ENCODE measurements at places on chromosomes 1 and 21.
A peak's percentile ranks its signal among the peaks of the same experiment; 100 is the strongest.

GRCh38 chr1:214379236-214379970 lies 98.4 kb downstream of the SMYD2 start:
- no peak for DNase-seq

DNA sequence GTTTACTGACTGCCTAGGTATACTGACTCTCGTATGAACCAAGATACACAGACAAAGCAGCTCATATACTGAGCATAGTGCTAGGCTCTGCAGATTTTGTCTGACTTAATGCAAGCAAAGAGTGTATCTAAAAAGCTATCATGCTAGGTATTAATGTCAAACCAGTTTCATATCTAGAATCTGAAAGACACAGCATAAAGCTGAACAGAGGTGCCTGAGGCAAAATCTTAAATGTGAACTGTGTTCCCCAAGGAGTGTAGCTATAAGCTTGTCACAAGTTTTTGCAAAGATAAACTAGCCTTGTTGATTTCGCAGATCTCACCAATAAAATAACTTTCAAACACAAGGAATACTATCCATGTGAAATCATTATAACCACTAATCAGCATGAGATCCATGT lies 18.1 kb downstream of the JAK1 start:
- no peak for DNase-seq

- peak; percentile 93 for DNase-seq
These were observed 674 bp upstream of the ATXN7L2 start for GRCh38 chr1:109482791-109483671.

GRCh38 chr1:221212926-221213325 lies 333.7 kb downstream of the HLX start:
- no peak for DNase-seq

GRCh38 chr1:114181356-114181755 lies 27.7 kb upstream of the SYT6 start:
- no peak for DNase-seq

GRCh38 chr1:156248323-156248683 lies 447 bp upstream of the PAQR6 start:
- no peak for DNase-seq

DNA sequence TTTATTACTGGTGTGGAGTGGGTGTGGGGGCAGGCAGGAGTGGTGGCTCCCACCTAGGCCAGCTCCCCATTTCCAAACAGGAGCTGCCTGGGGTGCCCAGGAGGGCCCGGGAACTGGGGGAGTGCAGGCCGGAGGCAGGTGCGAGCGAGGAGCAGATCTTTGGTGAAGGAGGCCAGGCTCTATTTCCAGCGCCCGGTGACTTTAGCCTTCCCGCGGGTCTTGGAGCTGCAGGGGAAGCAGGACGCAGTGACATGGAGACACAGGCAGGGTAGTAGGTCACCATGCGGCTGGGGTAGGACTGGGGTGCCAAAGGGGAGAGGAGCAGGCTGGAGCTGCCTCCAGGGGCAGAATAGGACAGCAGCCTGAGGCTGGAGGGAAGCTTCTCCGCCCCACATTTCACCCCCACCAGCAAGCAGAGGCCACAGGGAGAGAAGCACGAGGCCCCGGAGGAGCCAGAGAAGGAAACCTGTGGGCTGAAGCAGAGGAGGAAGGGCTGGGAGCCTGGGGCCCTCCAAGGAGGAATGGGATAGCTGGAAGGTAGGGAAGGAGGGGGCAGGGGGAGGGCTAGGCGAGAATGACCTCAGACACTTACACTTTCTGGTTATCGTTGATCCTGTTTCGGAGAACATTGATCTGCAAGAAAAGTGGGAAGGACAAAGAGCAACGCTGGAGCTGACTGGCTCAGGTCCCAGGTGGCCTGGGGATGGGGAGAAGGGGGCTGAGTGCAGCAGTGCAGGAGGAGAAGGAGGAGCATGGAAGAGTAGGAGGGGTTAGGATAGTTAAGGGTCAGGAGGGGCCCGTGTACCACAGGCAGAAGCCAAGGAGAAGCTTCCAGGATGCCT lies 18.2 kb downstream of the TNNT2 start:
- no peak for DNase-seq

GRCh38 chr1:162678439-162678838 lies 46.2 kb downstream of the DDR2 start:
- no peak for DNase-seq

- no peak for DNase-seq
These were observed 89.9 kb upstream of the CXADR start for GRCh38 chr21:17422931-17423330.

GRCh38 chr1:11518016-11518701 lies 39.2 kb downstream of the DISP3 start:
- no peak for DNase-seq

GRCh38 chr1:112575154-112575804 lies 43.7 kb downstream of the ST7L start:
- no peak for DNase-seq

DNA sequence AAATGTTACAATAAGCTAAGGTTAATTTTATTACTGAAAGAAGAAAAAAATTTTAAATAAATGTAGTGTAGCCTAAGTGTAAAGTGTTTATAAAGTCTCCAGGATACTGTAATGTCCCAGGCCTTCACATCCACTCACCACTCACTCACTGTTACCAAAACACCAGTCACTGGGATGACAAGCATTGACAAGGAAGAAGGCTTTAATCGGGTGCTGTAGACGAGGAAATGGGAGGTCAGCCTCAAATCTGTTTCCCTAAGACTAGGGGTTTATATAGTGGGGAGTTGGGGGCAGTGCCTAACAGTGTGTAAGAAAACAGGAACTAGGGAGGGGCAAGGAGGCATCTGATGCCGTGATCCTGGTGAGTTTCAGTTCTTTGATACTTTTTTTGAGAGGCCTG lies 69.4 kb downstream of the CHRM3 start:
- DNase-seq: no peak

DNA sequence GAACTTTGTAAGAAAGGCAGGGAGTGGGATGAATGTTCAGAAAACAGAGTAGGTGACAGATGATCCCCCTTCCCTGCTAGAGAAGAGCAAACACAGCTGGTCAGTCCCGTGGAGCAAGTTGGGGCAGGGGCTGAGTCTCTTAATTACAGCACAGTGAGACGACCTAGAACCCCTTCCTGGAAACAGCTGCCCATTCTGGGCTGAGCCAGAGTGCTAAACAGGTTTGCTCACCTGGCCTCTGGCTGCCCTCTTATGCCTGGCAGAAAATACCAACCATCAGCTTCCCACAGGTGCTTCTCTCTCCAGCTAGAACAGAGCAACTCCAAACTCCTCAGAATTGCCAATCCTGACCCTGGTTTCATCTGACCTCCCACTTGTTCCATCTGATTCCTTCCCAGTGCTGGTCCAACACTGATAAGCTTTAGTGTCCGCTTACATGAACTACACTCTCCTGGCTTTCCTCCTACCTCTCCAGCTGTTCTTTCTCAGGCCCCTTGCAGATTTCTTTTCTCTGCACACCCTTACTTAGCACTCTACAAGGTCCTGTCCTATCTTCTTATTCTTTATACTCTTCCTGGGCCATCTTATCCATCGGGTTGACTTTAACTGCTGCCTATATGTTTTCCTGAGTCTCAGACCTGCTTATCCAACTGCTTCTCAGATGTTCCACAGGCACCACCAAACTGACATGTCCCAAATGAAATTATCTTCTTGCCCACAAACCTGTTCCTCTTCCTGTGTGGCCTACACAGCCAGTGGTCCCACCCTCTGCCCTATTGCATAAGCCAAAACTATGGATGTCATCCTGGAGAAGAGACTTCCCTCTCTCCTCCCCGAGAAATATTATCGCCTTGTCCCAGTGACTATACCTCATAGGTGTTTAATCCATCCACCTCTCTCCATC lies 22.6 kb upstream of the COL9A2 start:
- DNase-seq: no peak

- no peak for DNase-seq
These were observed 11.4 kb downstream of the RGS5 start for GRCh38 chr1:163191301-163191700.

Data from retina (tissue), 1 donor.